ENCODE measurements at places on chromosomes 5 and 9.

DNA sequence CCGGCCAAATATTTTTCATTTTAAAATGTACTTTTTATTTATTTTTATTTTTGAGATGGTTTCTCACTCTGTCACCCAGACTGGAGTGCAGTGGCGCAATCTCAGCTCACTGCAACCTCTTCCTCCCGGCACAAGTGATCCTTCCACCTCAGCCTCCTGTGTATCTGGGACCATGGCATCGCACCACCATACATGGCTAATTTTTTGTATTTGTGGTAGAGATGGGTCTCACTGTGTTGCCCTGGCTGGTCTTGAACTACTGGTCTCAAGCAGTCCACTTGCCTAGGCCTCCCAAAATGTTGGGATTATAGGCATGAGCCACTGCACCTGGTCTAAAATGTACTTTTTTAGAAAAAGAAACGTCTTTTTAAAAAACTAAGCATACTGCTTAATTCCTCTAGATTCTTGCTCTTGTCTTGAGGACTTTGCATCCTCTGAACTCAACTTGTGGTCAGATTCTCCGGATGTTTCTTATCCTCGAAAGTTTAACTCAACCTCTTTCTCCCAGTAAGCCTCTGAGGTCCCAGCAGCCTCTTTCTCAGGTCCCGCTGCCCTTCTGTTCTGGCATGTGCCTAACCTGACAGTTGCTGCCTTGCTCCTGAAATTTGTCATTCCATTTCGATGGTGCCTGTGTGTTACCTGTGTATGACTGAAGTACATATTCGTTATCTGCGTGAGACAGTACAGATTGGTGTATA lies 63.0 kb downstream of the TRIO start:
- no peak for DNase-seq

- DNase-seq, result no peak
These were observed 84.1 kb upstream of the DMRT1 start for GRCh38 chr9:757246-757881.

- no peak for DNase-seq
These were observed 50.4 kb downstream of the SHOC1 start for GRCh38 chr9:111744363-111744762.

GRCh38 chr9:89721176-89721700 lies 116.4 kb downstream of the GADD45G start:
- no peak for DNase-seq

DNA sequence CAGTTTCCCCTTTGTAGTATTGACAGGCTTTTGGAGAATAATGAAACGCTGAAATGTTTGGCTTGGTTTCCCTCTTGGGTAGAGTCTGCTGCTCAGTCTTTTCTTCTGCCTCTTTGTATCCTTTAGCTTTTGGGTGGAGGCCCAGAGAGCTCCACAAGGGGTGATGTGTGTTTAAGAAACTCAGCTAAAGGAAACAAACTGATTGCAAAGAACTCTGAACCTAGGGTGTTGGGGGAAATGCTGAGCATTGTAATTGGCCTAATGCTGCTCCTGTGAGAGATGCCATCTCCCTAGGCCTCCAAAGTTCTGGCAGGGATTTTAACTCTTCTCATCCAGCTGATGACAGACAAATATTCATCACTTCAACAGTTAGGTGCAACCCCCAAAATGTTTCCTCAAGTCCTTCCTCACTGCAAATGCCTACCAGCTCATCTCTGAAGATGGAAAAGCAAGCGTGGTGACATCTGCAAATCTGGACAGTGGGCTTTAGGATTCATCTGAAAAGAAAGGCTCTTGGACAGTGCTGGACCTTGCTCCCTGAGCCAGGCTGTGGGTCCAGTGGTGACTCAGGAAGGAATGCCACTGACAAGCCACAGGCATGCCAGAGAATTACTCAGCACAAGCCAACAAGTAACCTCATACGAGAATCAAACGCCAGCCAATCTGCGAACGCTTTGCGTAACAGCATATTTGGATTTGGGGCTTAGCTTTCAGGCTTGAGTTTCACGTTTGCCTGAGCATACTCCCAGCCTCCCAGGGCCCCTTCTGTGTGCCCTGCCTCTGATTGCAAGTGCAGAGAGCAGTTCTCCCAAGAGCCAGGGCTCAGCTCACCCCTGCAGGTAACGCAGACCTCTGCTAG lies 30.5 kb upstream of the ZSWIM6 start:
- peak; percentile 97 for DNase-seq

DNA sequence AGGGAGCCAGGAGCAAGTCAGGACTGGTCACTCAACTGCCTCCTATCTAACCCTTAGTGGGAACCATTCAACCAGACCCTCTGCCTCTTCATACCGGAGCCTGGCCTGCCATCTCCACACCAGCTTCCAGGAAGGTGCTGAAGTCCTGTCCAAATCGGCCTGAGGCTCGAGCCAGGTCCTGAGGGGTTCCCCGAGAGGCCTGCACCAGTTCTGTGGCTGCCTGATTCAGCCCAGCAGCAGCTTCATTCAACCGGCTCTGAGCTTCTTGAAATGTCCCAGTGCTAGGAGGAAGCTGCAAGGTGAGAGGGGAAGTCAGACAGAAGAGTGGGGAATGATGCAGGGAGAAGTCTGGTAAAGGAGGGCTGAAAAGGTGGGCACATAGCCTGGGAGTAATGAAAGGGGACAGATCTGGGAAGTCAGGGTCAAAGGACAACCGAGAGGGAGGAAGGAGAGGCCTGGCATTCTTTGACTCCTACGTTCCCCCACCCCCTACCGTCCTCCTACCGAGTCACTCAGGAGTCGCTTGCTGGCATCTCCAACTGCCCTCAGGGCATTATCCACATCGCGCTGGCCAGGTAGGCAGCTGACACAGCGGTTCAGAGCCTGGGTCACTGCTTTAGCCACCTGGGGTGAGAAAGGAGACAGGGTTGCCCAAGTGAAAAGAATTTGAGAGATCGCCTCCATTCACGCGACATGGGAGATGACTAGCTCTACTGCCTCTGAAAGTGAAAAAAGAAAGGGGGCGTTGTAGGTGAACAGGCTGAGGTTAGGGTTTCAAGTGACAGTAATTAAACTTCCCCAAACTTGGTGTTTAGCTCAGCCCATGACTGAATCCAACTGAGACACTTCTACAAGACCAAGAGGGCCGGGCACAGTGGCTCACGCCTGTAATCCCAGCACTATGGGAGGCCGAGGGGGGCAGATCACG lies 20.2 kb downstream of the TLN1 start:
- DNase-seq, result no peak
